ENCODE measurements at places on chromosomes 13 and 19. TPM values are rescaled to one million over a fixed set of nuclear protein-coding genes. Genes with fewer than 3 reads are reported as not detected.

Gene IGFL3
- not detected for total RNA-seq

Gene IZUMO2
- total RNA-seq: not detected

Gene PNMA8A
- total RNA-seq: 27.8 TPM

Gene ADGRE3
- total RNA-seq: not detected

Gene CEACAM3
- not detected for total RNA-seq

Gene ZNF708
- total RNA-seq: 8.2 TPM

Gene PDE4C
- total RNA-seq: 0.05 TPM

Gene ANGPTL4
- 2.8 TPM for total RNA-seq

Gene ZNF540
- 0.15 TPM for total RNA-seq

Gene ZNF536
- total RNA-seq: 0.53 TPM

Gene FAM83E
- 1.8 TPM for total RNA-seq

Gene ZNF320
- total RNA-seq: 20.1 TPM

Gene KIR3DL2
- not detected for total RNA-seq

Gene LRRC25
- total RNA-seq: 0.15 TPM

Gene ZNF606
- total RNA-seq: 6.1 TPM

Gene PLIN5
- 1.4 TPM for total RNA-seq

Gene CLC
- total RNA-seq: not detected

Gene CGB2
- total RNA-seq: not detected

Gene GRIK5
- total RNA-seq: 0.23 TPM

Gene GPR180
- total RNA-seq: 6.2 TPM

Gene TSHZ3
- 0.29 TPM for total RNA-seq

Gene ZNF227
- total RNA-seq: 25.0 TPM

Gene C13orf42
- total RNA-seq: not detected

Gene SLC17A7
- 0.11 TPM for total RNA-seq

Gene SULT2A1
- total RNA-seq: not detected
